ENCODE measurements at places on chromosomes 11 and 22.

- peak; percentile 44 for DNase-seq
These were observed 365.3 kb downstream of the CTTN start for GRCh38 chr11:70763606-70764005.

DNA sequence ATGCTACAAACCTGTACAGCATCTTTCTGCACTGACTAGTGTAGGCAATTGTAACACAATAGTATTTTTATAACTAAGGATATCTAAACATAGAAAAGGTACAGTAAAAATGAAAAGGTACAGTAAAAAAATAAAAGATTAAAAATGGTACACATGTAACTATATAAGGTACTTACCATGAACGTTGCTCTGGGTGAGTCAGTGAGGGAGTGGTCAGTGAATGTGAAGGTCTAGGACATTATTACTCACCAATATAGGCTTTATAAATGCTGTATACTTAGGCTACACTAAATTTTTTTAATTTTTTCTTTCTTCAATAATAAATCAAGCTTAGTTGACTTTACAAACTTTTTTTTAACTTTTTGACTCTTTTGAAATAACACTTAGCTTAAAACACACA, 59.9 kb downstream of the EIF3M start:
- DNase-seq: no peak

GRCh38 chr11:8638300-8638699, 44.2 kb downstream of the TRIM66 start:
- no peak for DNase-seq

GRCh38 chr11:93542811-93543229, 371 bp downstream of the SMCO4 start:
- peak; percentile 42 for DNase-seq

- DNase-seq: no peak
These were observed 1.5 kb downstream of the PANX3 start for GRCh38 chr11:124612567-124613246.

GRCh38 chr22:23090457-23090835, 20.1 kb downstream of the GNAZ start:
- no peak for DNase-seq

Measured in umbilical cord (tissue), 2 donors.